ENCODE measurements at places on chromosomes 5 and 9.

- DNase-seq: peak; percentile 29
Measured at GRCh38 chr5:140246378-140247122, 56.4 kb downstream of the PFDN1 start.

GRCh38 chr9:136621734-136622093, 41.0 kb upstream of the EGFL7 start:
- DNase-seq: no peak

DNA sequence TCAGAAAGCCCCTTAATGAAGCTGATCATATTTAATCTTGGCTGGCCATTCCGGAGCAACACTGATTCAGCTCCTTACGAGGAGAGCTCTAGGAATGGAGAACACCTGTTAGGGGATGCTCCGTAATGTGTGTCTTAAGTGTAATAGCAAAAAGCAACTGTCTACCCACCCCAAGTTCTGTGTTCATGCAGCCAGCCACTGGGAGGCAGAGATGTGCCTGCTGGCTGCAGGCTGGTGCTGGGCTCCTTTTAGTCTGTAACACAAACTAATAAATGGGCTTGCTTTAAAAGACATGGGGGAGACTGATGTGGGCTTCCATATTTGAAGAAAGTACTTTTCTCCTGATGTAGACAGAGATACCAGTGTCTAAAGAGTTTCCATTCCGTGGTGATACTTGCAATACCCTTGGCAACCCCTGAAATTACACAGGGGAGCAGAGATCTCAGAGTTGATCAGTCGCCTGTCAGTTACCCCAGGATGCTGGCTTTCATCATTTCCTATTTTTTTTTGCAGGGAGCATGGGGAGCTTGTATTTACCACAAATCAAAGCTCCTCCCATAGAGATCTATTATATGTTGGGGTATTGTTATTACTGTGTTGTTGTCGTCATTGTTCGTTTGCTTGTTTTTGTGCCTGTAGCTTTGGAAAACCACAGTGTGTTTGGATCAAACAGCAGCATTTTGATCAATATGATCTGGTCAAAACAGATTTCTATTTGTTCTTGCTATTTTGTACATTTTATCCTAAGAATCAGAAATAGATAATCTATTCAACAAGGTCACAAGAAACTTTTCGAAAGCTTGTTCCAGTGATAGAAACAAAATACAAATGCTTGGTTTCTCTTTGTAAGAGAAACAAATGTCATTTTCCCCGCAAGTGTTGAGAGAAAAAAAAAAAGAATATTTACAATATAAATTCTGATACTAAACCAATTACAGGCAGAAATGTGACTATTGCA, 65.8 kb downstream of the MTX3 start:
- DNase-seq: no peak

- DNase-seq: no peak
Measured at GRCh38 chr9:125807079-125807478, 59.9 kb downstream of the PBX3 start.

- DNase-seq: peak; percentile 81
Measured at GRCh38 chr9:36487482-36488388, 85.0 kb upstream of the MELK start.
